ENCODE measurements at places on chromosomes 6 and 20. TPM values are rescaled to one million over a fixed set of nuclear protein-coding genes. Genes with fewer than 3 reads are reported as not detected.

GPLD1 gene
- 0.14 TPM for total RNA-seq

AIF1 gene
- total RNA-seq, result not detected

KIF25 gene
- total RNA-seq, result not detected

TMEM200A gene
- total RNA-seq, result 35.3 TPM

TFAP2D gene
- total RNA-seq, result not detected

FAM184A gene
- total RNA-seq, result 0.46 TPM

MACROD2 gene
- total RNA-seq, result 0.55 TPM

B3GAT2 gene
- not detected for total RNA-seq

EPPIN gene
- total RNA-seq, result not detected

CD93 gene
- total RNA-seq, result 0.14 TPM

RHAG gene
- total RNA-seq, result not detected

CAGE1 gene
- 0.09 TPM for total RNA-seq

HEY2 gene
- not detected for total RNA-seq

MOCS1 gene
- 8.0 TPM for total RNA-seq

BEND6 gene
- 12.8 TPM for total RNA-seq

CRISP2 gene
- total RNA-seq, result not detected
